ENCODE measurements at places on chromosomes 1 and 21.

GRCh38 chr1:166884040-166884642 lies 8.1 kb upstream of the TADA1 start:
- DNase-seq = peak; percentile 72

- DNase-seq = no peak
Observed at GRCh38 chr1:63523738-63524137, 413 bp downstream of the EFCAB7 start.

- no peak for DNase-seq
Observed at GRCh38 chr21:41683815-41684214, 83.0 kb downstream of the RIPK4 start.

DNA sequence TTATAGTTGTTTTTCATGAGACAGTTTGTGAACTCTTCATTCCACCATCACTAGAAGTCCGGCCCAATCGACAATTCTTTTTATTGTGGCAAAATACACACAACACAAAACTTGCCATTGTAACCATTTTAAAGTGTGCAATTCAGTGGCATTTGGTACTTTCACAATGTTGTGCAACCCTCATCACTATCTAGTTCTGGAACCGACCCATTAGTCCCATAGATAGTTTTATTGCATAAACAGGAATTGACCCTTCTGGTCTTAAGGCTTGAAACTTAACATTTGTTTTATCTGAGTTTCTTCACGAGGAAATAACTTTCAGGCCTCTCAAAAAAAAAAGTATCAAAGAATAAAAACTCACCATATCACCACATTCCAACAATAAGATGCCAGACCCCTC lies 8.8 kb upstream of the PPIE start:
- DNase-seq = no peak

DNA sequence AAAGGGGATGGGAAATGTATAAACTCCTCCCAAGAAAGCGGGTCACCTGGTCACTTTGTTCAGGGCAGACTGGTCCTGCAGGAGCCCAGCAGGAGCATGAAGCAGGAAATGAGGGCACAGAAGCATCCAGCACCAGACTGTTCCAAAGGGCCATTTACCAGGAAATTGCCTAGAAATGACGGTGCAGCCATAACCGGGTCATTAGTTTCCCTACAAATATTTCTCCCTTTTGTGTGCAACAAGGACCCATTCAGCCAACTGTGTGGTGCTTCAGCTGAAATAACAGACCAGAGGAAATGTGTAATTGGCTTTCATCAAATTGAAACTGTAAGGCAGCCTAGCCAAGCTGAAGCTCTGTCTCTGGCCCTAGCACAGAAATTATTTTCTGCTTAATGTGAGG lies 7.6 kb upstream of the CTTNBP2NL start:
- DNase-seq = no peak

- DNase-seq = no peak
Observed at GRCh38 chr1:38829368-38829767, 30.2 kb downstream of the RRAGC start.

GRCh38 chr1:223062177-223062576 lies 80.9 kb downstream of the TLR5 start:
- no peak for DNase-seq

GRCh38 chr1:67171978-67172377 lies 5.7 kb downstream of the IL23R start:
- DNase-seq = no peak

GRCh38 chr1:34918386-34918976 lies 11.0 kb downstream of the DLGAP3 start:
- DNase-seq = no peak

- no peak for DNase-seq
Observed at GRCh38 chr1:213828867-213829266, 158.9 kb upstream of the PROX1 start.

GRCh38 chr1:17168091-17168876 lies 36.6 kb upstream of the PADI1 start:
- peak; percentile 13 for DNase-seq

DNA sequence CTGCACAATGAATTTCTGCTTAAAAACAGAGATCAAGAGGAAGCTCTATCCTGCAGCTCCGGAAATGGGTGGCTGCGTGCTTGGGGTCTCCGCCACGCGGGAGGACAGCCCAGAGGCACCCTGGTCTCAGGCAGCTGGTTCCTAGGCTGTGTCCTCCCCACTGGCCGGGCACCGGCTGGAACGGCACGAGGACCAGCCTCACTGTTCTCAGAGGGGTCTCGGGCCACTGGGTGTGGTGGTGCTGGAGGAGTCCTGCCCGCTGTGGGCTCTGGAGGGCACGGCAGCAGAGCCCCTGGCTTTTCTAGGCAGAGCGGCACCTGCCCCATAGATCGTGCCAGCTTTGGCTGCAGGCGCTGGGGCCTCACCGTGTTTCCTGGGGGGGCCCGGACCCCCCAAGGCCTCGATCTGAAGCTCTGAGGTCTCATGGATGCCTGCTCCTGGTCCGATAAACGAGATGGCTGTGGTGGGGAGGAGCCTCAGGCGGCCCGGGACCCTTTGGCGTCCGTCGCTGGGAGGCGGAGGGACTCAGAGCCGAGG lies 8.2 kb upstream of the RNF223 start:
- no peak for DNase-seq

GRCh38 chr1:99146129-99146848 lies 118.0 kb upstream of the PLPPR4 start:
- peak; percentile 40 for DNase-seq

GRCh38 chr1:30323352-30323751 lies 400.0 kb downstream of the MATN1 start:
- DNase-seq = no peak

- DNase-seq = peak; percentile 90
Observed at GRCh38 chr1:239952348-239953308, 139.1 kb upstream of the FMN2 start.

DNA sequence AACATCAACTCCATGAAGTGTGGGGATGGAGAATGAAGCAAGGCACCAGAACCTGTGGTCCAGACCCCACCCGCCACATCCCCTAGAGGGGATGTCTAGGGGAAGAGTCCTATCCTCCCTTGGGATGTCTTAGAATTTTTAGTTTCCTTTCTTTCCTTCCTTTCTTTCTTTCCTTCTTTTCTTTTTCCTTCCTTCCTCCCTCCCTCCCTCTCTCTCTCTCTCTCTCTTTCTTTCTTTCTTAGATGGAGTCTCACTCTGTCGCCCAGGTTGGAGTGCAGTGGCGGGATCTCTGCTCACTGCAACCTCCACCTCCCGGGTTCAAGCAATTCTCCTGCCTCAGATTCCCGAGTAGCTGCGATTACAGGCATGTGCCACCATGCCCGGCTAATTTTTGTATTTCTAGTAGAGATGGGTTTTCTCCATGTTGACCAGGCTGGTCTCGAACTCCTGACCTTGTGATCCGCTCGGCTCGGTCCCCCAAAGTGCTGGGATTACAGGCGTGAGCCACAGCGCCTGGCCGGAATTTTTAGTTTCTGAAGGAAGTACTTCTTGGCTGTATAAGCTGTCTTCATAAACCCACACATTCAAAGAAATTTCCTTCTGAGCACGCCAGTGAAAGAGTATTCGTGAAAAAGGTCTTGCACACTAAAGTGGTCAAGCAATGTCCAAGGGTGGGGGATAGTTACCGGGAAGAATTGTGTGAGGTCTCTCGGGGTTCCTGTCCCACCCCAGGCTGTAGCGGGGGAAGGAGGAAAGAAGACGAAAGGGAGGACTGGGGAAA lies 20.8 kb upstream of the LEFTY2 start:
- no peak for DNase-seq

DNA sequence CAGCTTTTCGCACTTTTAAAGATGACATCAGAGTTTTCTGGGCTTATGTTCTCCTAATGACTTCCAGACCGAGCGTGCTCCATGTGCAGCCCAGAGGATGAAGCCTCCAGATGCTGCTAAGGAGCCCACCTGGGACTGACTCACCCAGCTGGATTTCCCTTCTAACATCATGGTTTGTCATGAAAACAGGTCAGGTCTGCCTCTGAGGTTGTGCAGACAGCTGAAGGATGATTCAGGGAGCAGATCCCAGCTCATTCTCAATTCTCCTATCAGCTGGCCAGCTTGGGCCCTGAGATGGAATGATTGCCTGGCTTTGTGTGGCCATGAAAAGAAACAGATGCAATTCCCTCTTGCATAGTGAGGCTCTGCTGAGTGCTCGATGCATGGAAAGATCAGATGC lies 123.9 kb upstream of the DUSP10 start:
- DNase-seq = no peak

- DNase-seq = no peak
Observed at GRCh38 chr1:97680894-97681293, 239.9 kb downstream of the DPYD start.

DNA sequence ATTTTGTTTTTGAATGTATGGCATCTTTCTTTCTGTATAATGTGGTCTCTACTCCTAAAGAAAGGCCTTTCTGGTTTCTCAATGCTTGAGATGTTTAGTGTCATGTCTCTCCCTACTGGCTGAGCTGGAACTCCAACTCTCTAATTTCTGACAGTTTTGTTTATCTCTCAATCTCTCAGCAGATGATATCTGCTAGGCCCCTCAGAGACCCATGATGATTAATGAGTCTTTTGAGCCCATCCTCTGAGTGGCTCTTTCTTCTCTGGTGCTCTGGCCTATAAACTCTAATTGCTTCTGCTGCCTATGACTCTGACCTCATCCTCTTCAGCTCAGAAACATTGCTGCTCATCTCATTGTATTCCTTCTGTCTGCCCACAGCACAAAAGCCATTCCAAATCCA lies 46.6 kb downstream of the CRB1 start:
- no peak for DNase-seq

DNA sequence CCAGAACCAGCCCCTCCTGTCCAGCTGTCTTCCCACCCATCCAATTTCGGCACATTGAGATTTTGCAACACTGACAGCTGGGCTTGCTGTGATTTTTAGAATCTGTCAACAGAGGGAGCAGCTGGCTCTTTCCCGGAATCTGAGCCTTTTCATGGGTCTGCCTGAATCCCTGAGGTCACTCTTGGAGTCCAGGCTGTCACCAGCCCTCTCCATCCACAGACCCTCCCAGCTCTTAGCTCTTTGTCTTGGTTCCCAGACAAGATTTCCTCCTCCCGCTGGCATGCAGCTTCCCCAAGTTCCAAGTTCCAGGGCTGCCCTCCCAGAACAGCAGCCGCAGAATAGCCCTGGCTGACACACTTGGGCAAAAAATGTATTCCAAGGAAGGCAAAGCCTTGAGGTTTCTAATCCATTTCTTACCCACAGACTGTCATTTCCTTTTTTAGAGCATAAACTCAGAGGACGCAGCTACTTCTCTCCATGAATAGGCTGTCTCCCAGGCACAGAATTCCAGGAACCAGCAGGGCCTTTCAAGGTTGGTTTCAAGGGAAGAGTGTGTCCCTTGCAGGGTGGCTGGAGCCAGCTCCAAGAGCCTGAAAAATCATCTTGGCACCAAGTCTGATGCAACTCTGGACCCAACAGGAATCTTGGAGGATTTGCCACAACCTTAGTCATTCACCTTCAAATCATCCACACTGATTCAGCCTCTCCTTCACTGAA lies 7.1 kb upstream of the TMEM61 start:
- peak; percentile 35 for DNase-seq

DNA sequence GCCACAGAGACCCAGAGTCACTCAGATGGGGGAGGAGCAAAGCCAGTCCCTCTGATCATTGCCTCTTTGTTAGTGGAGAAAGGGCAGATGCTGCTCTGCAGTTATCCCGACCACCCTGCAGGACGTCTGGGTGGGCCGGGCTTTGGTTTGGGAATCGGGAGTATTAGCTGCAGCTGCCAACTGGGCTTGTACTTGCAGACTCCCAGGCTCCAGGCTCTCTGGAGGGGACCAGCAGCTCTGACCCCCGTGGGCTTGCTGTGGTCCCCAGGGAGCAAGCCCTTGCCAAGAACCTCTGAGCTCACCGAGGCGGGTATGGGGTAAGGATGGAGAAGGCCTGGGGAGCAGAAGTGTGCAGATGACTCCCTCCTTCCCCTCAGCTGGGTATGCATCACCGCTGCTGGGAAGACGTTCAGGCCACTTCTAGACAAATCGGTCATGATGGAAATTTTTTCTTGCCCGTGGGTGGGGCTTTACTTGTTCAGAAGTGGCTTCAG lies 21.6 kb downstream of the MAPKAPK2 start:
- DNase-seq = no peak

DNA sequence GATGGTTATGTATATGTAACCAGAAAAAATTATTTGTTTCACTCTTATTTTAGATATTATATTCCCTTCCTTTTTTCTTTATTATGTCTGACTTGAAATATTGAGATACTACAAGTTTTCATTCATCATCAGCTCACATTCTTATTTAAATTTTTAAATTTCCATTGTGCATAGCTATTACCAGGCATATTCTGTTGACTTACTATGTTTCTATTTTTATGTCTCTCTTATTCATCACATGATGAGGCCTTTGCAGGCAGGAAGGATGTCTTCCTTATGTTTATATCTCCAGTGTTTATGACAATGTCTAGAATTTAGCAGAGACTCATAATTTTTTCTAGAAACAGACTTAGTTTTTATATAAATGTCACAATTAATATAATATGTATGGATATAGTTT lies 221.9 kb upstream of the KCTD3 start:
- no peak for DNase-seq

GRCh38 chr1:172642970-172643369 lies 15.9 kb upstream of the FASLG start:
- peak; percentile 81 for DNase-seq

GRCh38 chr1:48414264-48414663 lies 57.7 kb downstream of the SPATA6 start:
- DNase-seq = no peak

DNA sequence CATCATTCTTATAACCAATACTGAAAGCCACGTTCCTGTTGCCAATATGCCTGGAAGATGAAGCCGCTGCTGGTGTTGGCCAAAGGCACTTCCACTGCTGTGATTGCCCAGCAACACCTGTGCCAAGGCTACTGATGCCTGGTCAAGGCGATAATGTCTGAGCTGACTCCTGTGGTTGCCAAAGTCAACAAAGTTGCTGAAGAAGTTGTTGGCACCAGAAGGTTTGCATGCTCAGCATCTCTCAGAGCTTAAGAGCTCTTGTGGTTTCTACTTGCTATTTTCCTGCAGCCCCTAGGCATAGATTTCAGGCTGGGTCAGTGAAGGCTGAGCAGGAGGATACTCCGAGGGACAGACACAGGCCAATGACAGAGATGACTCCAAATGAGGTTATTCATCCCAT lies 63.4 kb upstream of the RAB3GAP2 start:
- DNase-seq = no peak

GRCh38 chr1:159187647-159188374 lies 16.4 kb downstream of the CADM3 start:
- DNase-seq = no peak

DNA sequence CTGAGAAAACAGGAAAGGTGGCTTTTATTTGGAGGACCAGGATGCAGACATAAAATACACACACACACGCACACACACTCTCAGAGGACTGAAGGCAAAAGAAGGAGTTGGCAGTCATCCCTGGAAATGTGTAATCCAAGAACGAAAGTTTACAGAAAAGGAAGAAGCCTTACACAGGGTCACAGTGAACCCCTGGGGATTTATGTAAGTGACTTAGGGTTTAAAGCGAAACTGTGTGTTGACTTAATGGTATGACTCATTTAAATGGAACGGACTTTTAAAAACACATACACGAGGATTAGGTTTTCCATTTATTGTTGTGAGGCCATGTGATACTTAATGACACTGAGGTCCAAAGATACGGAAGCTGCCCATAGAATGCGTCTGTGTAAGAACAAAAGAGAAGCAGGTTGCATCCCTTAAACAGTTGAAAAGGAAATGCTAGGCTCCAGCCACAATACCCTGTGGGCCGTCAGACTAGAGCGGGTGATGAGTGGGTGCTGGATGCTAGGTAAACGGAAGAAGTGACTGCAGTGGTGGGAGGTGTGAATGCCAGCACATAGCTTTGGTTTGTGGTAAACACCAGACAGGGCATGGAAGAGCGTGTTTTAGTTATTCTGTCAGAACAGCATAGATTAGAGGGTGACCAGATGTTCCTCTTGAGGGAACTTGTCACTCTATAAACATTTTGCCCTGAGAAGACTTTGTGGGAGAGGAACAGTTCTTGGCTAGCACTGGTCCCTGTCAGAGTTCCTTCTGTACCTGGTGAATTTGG lies 21.6 kb upstream of the BCL10 start:
- DNase-seq = peak; percentile 79
